ENCODE measurements at places on chromosomes 16 and 17.

GRCh38 chr17:77214743-77215142, 74.0 kb downstream of the SEC14L1 start:
- DNase-seq, result peak; percentile 40

DNA sequence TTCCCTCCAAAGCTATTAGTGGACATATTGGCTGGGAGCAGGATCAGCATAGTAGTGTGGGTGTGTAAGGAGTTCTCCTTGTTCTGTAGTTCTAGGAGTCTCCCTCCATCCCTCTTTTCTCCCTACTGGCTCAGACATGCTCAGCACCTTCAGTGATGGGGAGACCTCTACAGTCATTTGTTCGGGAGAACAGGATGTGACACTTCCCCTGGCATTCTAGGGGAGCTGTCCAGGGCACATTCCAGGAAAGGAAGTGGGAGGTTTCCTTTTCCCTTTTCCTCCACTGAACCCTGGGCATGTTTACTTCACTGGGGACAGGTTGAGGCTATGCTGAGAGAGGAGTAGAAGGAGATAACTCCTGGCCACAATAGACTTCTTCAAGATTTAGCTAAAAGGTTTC, 86.5 kb downstream of the MYH13 start:
- DNase-seq, result no peak

DNA sequence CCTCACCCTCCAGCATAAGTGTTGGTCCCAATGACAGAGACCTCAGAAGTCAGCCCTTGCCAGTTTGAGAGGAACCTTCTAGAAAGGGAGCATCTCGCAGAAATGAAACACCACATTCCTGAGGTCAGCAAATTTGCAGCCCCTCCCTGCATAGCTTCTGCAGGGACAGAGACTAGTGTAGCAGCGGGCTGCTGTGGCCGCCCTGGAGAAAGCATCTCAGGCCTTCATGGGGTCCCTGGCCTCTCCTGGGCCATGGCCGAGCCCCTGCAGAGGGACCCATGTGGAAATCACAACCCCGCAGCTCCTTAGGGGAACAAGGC, 11.4 kb downstream of the HS3ST6 start:
- DNase-seq, result no peak

GRCh38 chr16:81544261-81544660, 99.7 kb downstream of the CMIP start:
- no peak for DNase-seq

DNA sequence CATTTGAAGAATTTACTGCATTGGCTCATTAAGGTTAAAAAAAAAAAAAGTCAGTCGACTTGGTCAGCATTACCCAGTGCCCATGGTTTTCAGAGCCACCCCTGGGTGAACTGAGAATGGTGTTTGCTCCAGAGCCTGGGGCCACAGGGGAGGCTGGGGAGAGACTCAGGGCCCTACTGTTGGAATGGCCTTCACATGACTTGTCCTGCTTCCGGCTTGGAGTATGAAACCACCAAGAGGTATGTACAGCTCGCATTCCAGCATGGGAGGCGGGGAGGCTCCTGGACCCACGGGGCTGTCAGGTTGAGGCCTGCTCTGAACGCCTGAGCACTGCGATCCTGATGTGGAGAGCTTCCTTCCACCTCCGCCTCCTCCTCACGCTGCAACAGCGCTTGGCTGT, 36.8 kb downstream of the MSI2 start:
- no peak for DNase-seq

DNA sequence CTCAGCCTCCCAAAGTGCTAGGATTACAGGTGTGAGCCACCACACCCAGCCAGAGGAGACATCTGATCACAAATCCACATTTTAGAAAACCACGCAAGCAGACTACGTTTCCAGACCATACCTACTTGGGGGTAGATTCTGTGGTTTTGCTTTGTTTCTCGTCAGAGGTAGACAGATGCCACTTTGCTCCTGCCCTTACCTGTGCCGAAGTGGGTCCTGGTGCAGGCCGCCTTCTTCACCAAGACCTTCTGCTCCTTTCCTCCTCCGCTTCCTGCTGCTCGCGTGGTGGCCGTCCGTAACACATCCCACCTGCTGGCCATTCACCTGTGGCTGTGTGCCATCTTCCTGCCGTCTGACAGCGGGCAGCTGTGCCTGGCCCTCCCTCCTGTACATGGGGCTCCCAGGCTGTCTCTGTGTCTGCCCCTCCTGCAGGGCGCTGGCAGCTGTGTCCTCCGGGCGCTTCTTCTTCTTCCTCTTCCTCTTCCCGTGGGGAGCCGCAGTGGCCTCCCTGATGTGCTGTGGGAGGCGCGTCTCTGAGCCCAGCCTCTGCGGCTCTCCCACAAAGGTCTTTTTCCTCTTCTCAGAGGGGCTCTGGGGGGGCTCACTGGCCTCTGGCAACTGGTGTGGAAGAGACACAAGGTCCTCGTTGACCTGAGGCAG, 21.2 kb upstream of the CYTH1 start:
- DNase-seq, result no peak

DNA sequence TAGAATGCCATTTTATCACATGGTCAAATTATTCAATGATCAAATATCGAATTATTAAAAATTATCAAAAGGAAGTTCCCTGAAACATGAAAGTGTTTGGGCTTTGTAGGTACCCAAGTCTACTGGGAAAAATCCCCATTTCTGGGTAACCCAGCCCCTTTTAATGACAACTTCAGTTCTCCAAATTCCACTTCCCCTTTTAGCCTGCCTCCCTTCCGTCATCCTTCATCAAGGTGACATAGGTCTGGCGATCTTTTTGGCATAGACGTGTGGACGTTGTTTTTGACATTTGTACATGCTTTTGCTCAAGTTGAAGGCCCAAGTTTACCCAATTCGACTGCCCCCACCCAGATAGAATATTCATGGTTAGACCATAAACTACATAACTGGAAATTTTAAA, 660.9 kb downstream of the MAF start:
- DNase-seq, result no peak

- no peak for DNase-seq
These were observed 9.5 kb downstream of the BLTP2 start for GRCh38 chr17:28635506-28635905.

GRCh38 chr17:57948169-57948554, 7.0 kb downstream of the CUEDC1 start:
- no peak for DNase-seq

DNA sequence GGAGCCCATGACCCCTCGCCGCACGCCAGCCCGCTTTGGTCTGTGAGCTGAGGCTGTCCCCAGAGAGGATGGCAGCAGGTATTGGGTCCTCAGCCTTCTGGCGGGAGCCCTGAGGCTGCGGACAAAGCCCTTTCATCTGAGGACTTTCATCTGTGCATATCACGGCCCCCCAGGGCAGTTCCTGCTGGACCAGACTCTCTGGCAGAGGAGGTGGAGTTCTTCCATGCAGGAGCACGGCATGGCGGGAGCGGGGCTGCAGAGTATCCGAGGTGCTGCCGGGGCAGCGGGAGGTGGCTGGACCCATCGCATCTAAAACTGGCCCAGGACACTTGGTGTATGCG, 18.8 kb downstream of the DHX38 start:
- DNase-seq, result no peak

DNA sequence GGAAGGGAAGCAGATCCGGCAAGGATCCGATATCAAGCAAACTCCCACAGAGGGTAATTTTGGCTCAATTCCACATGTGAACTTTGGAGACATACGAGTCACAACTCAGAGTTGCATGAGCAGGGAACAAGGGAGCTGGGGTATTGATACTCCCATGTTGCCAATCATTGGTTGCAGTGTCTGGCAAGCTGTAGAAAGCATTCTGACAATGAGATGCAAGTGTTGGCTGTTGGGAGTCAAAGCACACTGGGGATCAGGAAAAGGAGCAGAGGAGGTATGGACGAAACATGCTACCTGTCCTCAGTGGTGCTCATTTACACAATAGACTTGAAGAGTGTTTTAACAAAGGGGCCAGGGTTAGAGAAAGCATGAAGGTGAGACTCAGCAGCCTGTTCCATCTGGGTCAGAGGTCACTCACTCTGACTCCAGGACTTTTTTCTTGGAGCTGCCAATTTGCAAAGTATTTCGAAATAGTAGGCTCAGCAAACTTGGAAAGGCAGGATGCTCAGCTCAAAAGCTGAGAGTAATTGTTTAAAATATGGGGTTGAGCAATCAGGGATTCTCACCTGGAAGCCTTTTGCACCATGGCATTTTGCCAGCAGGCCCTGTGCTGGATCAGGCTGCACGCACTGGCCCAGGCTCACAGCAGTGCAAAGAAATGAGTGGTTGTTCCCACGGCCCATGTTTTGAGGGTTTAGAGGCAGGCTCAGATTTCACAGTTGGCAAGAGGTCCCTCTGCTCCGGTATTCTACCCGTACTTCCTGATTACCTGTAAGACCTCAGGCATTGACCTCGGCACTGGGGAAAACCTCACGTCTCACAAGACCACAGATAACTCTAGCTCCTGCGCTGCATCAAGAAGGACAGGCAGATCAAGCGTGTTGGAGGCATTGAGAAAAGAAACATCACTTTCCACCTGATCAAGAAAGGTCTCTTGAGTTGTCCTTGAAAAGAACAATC, 17.6 kb upstream of the NKD1 start:
- peak; percentile 48 for DNase-seq

- no peak for DNase-seq
These were observed 9.2 kb downstream of the TBC1D16 start for GRCh38 chr17:80026359-80027042.

- DNase-seq, result no peak
These were observed 562.0 kb upstream of the GOT2 start for GRCh38 chr16:59295993-59296736.

GRCh38 chr16:82638095-82638798, 11.5 kb downstream of the CDH13 start:
- no peak for DNase-seq

DNA sequence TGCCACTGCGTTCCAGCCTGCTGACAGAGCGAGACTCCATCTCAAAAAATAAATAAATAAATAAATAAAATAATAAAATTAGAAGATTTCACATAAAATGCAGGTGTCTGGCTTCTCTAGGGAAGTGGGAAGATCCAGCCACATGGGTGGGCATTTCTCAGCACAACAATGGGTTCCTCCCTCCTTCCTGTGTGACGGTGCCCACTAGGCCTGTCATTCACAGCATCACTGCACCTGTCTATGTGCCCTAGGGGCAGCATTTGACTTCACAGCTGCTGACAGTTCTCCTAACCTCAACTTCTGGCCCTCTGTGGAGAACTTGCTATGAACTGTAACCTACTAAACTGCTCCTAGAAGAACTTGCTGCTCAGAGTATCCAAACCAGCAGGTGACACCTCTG, 3.0 kb downstream of the ABHD15 start:
- DNase-seq, result no peak

- DNase-seq, result no peak
These were observed 291.2 kb downstream of the CDH11 start for GRCh38 chr16:64830653-64831052.

- DNase-seq, result peak; percentile 7
These were observed 45.9 kb downstream of the SOCS3 start for GRCh38 chr17:78313735-78314648.

DNA sequence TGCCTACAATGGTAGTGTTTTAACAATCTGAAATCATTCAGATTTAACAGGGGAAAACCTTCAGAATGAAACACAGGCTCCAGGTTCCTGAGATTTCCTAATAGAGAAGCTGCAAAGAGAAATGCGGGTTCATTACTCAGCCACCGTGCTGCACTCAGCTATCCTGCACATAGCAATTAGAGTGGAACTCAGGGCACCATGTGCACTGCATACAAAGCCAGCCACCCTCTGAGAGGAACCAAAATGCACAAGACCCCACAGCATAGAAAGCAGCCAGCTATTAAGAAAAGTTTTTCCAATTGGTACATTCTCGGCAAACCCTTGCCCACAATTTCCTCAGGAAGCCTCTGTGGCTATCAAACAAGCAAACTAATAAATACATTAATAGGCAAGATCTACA, 37.4 kb downstream of the TOM1L2 start:
- DNase-seq, result no peak

GRCh38 chr17:76166906-76167305, 25.9 kb upstream of the FOXJ1 start:
- no peak for DNase-seq

- no peak for DNase-seq
These were observed 11.0 kb downstream of the FTO start for GRCh38 chr16:53715023-53715384.

- no peak for DNase-seq
These were observed 200.2 kb downstream of the CCDC182 start for GRCh38 chr17:57544834-57545463.

- DNase-seq, result peak; percentile 26
These were observed 17.8 kb downstream of the EIF4A3 start for GRCh38 chr17:80129006-80129565.

GRCh38 chr16:576823-577201, 7.0 kb downstream of the PIGQ start:
- no peak for DNase-seq

DNA sequence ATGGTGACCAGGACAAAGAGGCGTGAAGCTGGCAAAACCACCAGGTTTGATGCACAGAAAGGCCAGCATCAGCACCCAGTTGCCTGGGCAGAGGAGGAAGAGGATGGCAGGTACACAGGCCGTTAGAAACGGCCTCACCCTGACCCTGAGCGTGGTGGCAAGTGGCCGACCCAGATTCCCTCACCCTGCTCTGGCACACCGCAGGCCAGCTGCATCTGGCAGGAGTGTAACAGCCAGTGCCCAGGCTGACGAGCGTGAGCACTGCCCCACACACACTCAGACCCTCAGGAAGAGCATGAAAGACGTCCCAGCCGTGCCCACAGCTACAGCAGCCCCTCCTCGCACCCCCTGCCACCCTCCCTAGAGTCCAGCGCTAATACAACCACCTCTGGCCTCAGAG, 82.0 kb downstream of the ANKRD11 start:
- no peak for DNase-seq

- DNase-seq, result no peak
These were observed 3.3 kb upstream of the GAS7 start for GRCh38 chr17:10201680-10202079.

GRCh38 chr17:48588528-48588927, 1.5 kb downstream of the HOXB3 start:
- no peak for DNase-seq

DNA sequence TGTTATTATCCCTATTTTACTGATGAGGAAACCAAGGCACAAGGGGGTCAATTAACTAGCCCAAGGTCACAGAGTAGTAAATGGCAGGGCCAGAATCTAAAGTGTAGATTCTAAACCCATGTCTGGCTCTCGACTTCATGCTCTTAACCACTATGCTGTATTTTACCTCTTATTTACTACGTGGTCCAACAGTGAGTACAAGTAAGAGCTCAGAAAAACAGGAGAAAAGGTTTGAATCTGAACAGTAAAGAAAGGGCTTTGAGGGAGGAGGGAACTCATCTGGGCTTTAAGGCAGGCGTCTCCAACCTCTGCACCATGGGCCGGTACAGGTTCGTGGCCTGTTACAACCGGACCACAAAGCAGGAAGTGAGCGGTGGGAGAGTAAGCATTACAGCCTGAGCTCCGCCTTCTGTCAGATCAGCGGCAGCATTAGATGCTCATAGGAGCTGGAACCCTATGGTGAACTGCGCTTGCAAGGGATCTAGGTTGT, 62.9 kb downstream of the SMURF2 start:
- no peak for DNase-seq
